ENCODE measurements at places on chromosomes 16 and 17.

GRCh38 chr16:1494129-1494640 lies 1.0 kb downstream of the TELO2 start:
- DNase-seq, result peak; percentile 81

GRCh38 chr17:82106688-82107305 lies 8.8 kb upstream of the FASN start:
- DNase-seq, result no peak

DNA sequence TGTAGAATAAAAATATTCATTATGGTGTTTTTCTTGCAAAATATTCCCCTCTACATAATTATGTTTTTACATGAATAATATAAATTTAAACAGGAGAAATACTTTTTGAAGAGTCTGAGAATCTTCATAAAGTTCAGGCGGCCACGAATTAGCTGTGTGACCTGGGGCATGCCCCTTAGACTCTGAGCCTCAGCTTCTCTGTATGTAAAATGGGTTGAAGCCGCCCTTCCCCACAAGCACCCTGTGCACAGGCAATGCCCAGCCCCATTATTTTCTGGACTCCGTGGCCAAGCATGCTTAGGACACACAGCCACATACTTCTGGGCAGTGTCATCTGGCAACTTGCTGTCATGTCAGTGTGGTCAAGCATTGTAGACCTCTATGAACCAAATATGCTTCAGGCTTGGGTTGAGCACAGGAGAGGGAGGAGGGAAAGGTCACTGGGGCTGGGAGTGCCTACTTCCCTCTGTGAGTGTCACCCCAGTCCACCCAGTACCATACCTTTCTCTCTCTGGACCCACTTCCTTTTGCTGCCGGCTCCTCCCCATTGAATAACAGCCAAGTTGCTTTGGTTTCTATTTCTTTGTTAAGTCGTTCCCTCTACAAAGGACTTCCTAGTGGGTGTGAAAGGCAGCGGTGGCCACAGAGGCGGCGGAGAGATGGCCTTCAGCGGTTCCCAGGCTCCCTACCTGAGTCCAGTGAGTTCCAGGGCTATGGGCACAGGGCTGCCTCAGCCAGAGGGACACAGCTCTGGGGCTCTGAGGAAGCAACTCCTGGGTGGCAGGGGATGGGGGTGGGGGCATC lies at the start of gene LGALS9:
LGALS9 (plus strand) TSS at position 582 of the 804 bp plus-strand sequence; CDS start at position 660, 78 bp downstream.
- no peak for DNase-seq

GRCh38 chr17:46028981-46029565 lies 30.0 kb downstream of the STH start:
- no peak for DNase-seq

- DNase-seq, result no peak
These were observed 45.6 kb downstream of the LYRM1 start for GRCh38 chr16:20946015-20946629.

GRCh38 chr16:50037662-50038220 lies 12.7 kb downstream of the CNEP1R1 start:
- peak; percentile 19 for DNase-seq

- DNase-seq, result peak; percentile 52
These were observed 14.0 kb downstream of the COPZ2 start for GRCh38 chr17:48023400-48024148.

DNA sequence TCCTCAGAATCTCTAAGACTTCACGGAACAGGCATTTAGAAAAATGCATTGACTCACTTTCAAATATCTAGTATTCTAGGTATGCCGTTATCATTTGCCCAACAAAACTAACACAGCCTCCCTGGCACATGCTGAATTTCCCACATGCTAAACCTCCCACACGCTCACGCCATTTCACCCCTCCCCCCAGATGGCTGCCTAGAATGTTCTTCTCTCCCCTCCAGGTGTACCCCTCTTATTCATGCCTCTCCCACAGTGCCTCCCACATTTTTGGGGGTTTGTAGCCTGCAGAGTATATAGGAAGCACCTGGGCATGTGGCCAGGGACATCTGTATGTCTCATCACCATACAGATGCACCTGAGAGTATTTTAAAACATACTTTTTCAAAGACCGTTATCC lies 38.2 kb upstream of the ICAM2 start:
- DNase-seq, result no peak

DNA sequence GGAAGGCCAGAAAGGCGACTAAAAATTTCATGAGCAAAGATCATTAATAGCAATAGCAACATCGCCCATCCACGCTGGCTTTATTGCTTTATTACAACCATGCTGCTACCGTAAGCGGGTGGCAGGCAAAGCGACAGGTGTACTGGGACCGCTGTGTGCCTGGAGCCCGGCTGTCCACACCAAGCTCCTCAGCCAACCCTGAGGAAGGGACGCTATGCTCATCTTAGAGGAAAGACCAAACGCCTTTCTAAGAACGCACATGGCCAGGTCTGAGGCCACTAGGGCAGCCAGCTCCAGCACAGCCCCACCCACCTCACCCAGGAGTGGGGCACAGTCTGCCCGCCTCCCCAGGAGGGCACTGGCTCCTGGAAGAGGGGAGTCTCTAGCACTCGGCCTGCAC lies 28.0 kb downstream of the PEMT start:
- no peak for DNase-seq

DNA sequence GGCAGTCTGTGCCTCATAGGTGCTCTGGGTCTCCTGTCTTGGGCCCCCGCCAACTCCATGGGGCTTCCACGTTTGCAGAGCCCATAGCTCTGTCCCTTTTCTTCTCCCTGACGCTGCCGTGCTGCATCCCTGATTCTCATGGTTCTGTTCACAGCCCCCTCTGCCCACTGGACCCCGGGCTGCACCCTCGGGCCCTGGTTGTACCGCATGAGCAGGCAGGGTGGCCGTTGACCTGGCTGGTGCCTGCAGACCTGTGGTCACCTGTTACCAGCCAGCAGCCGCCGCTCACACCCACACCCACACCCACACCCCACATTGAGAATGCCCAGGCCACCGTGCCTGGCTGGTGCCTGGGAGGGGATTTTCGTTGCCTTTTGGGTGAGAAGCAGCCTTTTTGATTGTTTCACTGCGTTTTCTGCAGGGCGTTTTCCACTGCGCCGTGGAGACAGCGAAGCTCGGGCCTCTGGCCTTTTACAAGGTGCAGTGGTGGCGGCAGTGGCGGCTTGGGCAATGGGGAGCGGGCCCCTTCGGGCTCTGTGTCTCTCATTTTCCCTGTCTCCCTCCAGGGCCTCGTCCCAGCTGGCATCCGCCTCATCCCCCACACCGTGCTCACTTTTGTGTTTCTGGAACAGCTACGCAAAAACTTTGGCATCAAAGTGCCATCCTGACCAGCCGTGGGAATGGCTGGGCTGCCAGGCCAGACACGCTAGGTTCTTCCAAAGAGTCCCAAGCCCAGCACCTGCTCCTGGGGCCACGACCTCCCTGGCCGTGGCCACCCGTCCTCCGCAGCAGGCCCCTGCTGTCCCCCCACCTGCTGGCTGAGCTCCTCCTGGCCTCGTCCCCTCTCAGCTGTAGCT lies 7.6 kb downstream of the SLC25A10 start:
- no peak for DNase-seq

DNA sequence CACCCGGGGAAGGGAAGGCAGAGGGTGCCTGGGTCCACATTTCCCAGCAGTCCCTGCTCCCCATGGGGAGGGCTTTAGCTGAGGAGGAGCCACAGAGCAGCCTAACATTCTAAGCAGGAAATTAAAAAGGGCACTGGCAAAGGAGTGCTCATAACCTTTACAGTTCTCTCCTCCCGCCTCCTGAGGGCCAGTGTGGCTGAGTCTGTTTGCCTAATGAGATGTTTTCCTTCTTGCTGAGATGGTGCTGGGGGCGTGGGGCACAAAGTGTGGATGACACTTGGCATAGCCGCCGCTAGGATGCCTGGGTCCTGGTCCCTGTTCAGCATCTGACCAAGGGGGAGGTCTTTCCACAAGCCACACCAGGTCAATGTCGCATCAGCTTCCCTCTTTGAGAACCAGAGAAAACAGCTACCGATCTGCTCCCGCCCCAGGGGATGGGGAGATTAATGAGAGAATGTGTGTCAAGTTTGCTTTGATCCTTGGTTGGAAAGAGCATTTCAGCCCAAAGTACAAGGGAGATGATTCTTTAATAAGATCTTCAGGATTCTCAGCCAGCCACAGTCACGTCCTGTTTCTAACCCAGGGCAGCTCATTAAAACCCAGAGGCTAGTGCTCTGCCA lies 5.8 kb downstream of the KIF18B start:
- DNase-seq, result no peak

DNA sequence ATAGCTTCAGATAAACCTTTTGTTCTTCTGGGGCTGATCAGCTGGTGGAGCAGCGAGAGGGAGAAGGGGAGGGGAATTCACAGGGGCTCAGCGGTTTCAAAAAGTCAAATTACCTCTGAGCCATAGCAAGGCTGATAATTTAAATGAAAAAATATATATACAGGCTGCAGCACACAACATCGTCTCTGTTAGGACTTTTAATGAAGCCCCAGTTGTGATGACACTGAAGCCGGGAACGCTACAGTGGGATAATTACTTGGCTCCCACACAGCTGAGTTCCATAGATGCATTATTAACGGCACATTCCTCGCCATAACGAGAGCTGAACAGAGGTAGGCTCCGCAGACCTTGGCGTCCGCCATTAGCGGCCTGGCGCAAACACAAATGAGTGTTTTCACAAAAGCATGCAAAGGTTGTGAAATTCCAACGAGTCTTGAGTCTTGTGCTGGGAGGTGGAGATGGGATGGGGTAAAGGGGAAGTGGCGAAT lies 216.0 kb downstream of the C16orf78 start:
- no peak for DNase-seq

DNA sequence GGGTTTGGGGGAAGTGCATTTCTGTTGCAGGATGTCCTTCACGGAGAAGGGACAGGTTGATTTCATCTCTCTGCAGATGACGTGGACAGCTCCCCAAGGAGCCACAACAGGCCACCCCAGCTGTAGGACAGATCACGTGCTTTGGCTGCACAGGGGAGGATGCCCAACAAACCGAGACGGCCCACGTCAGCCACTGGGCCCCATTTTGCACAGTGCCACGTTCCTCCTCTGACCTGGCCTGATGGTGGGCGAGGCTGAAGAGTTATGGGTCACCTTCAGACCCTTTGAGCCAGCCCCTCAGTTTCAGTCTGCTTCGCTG lies 9.0 kb upstream of the RHBDL3 start:
- DNase-seq, result no peak

GRCh38 chr17:27333410-27333980 lies 39.6 kb downstream of the WSB1 start:
- DNase-seq, result no peak

- no peak for DNase-seq
These were observed 8.2 kb upstream of the RSKR start for GRCh38 chr17:28622186-28622585.

All from fibroblast of mammary gland (primary cell).